ENCODE measurements at places on chromosomes 2 and 18.

DNA sequence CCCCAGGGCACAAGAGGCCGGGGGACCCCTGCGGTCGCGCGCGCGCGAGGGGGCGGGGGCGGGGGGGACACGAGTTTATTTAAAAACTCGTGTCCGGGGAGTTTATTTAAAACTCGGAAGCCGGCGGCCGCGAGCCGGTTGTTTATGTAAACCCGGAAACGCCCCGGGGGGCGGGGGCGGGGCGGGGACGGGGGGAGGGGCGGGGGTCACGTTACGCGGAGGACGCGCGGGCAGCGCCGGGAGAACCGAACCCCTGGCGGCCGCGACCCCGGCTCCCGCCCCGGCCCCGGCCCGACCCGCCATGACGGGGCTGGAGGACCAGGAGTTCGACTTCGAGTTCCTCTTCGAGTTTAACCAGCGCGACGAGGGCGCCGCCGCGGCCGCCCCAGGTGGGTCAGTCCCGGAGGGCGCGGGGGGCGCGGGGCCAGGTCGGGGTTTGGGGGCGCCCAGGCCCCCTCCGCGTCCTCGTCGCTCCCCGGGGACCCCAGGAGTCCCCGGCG, 4.4 kb downstream of the NFATC1 start:
- DNase-seq, result peak; percentile 25

- no peak for DNase-seq
Measured at GRCh38 chr2:62391696-62392095, 114.3 kb downstream of the TMEM17 start.

DNA sequence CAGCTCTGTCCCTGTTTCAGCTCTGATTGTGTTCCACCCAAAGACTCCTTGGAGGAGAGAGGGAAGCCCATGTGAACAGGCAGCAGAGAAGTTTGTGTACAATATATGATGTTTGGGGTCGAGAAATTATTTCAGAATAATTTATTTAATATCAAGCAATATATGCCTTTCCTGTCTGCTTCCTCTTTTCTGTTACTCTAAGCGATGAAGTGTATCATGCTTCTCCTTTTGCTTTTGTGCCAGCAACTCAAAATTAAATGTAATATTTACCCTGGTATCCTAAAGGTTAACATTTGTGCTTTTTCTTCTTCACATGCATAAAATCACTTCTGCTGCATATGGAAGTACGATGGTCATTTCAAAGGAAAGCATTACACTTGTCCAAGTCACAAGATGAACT, 2.4 kb upstream of the NTSR2 start:
- DNase-seq, result no peak

- no peak for DNase-seq
Measured at GRCh38 chr2:102703748-102704147, 58.1 kb upstream of the TMEM182 start.

GRCh38 chr2:109247812-109248211, 118.8 kb downstream of the SH3RF3 start:
- DNase-seq, result no peak

- DNase-seq, result no peak
Measured at GRCh38 chr2:45330637-45331409, 280.2 kb downstream of the SRBD1 start.

- no peak for DNase-seq
Measured at GRCh38 chr2:6878549-6878948, 972 bp downstream of the RSAD2 start.

DNA sequence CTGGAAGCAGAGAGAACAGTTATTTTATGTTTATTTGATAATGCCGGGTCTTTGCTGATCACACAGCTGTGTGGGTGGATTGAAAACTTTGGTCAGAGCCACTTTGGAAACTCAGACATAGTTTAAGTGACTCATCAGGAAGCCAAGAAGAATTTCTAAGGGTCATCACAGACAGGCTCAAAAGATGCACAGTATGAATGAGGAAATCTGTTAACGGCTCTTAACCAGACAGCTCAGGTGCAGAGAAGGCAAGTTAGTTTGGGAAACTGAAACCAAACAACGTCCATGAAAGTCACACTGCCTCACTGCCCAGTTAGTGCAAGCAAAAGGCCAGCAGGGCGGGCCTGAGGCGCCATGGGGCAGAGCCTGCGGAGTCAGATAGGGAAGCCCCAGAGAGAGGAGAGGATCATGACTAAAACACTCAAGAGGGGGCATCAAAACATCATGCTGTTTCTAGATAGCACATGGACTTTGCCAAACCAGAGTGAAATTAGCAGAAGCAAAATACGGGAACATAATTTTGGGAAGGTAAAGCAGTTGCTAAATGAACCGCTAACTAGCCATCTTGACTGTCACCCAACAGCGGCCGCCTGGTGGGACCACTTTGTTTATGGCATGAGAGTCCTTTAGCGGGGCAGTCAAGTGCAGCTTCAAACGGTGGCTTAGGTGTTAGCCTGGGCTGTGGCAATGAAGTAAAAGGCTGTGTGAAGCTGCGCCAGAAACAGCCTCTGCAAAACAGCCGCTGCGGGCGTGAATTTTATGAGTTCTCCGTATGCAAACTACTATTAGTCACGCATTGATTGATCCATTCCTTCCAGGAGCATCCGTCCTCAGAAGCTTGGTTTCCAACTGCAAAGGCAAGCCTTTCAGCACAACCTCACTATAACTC, 101.2 kb downstream of the KCTD18 start:
- no peak for DNase-seq

DNA sequence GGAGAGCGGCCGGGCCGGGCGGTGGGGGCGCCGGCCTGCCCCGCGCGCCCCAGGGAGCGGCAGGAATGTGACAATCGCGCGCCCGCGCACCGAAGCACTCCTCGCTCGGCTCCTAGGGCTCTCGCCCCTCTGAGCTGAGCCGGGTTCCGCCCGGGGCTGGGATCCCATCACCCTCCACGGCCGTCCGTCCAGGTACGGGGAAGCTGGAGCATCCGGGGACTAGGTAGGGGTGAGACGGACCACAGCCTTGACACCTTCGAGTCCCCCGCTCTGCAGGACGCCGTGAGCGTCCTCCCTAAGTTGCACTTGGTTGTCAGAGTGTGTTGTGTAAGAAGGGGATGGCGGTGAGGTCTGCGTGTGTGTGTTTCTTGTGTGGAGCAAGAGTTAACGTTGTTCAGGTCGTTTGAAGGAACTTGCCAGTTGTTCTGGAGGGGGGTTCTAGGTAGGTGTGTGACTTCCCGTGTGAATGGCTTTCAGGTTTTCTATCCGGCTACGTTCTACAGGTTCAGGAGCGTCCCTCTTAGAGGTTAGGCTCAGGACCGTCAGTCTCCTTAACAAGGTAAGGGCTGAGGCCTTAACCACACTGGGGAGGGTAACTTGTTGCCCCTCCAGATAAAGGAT, 393 bp downstream of the IL1R1 start:
- no peak for DNase-seq

DNA sequence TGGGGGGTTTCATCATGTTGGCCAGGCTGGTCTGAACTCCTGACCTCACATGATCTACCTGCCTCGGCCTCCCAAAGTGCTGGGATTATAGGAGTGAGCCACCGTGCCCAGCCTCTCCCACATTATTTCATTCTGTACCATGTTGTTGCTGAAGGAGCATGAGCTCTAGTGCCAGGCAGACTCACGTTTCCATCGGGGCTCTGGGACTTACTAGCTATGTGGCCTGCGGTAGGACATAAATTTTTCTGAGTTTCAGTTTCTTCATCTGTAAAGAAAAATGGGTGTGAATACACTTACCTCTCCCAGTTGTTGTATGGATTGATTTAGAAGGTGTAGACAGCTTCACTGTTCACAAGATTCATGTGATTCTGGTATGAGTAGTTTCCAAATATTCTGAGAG, 30.8 kb upstream of the CCL20 start:
- DNase-seq, result no peak

DNA sequence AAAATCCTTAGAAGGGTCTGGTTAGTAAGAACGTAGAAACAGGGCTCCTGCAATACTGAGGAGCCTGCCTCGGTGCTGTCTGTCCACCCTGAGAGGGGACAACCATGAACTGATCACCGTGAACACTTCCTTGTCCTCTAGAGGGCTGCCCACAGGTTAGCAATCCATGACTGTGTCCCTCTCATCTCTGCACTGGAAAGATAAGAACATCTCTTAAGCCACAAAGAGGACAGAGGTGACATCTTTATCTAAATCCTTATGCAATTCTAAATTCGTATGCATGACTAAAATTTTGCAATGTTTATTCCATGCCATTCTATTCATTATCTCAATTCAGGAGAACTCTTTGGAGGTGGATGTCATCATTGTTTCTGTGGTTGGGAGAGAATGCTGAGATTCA, 12.8 kb downstream of the EFR3B start:
- no peak for DNase-seq

DNA sequence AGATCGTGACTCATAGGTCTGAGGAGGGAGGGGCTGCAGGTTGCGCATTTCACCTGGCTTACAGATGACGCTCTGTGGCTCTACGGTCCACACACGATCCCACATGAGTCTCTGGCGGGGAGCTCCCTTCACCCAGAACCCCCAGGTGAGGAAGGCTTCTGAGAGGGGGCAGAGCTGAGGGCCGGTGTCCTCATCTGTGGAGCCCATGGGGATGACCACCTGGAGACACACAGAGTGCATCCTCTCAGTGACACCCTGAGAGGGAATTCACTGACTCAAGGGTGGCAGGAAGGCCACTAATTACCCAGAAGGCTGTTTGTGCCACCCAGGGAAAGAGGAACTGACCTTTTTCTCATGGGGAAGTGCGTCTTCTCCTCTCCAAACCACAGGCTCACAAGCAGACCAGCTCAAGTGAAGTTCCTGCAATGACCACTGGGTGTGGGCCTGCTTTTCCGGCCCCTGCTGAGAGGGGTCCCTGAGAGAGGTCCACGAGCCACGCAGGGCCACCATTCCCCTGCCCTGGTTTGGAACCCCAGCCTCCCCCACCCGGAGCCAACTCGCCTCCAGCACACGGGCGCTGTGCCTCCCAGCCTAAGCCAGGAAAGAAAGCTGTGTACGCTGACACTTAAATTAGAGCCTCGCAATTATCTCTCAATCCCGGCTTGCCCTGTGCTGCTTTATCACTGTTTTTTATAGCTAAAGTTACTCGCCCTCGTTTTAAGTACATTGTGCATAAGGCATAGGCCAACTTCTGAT, 114.1 kb downstream of the BCL11A start:
- no peak for DNase-seq

- no peak for DNase-seq
Measured at GRCh38 chr2:39491653-39492052, 54.6 kb upstream of the MAP4K3 start.

DNA sequence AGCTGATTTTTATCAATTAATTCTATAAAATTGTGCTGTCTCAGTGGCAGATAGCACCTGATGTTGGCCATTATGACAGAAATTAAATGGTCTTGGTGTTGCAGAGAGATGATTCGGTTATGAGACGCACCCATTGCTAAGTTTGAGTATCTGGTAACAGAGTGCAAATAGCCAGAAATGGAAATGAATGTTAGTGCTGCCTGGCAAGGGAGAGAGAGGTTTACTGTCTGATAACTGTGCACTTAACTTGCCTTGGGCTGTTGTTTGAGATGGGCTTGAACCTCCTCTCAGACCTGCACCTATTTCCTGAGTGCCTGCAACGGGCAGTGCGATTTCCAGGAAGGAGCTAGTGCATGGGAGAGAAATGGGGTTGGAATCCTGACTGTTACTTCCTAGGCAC, 11.7 kb downstream of the DPYSL5 start:
- no peak for DNase-seq

- DNase-seq, result no peak
Measured at GRCh38 chr2:186751790-186752189, 57.9 kb downstream of the FAM171B start.

- no peak for DNase-seq
Measured at GRCh38 chr2:241551998-241552737, 6.4 kb upstream of the BOK start.

DNA sequence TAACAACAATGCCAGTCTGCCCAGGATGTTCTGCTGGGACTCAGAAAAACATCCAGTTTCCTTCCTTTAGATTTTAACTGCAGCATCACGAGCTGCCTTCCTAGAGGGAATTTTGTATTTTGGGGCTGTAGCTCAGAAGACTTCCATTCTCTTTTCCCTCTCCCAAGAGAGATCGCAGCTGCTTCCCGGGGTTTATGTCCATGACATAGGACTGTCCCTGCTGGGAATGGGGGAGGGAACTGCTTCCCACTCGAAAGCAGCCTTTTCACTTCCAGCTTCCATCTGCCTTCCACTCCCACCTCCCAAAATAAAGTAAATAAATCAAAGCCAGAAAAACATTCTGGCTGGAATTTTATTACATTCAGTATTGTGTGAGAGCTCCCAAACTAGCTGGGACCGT, 52.4 kb downstream of the LIMS1 start:
- DNase-seq, result no peak

- no peak for DNase-seq
Measured at GRCh38 chr2:95277246-95277906, 3.1 kb downstream of the PROM2 start.

DNA sequence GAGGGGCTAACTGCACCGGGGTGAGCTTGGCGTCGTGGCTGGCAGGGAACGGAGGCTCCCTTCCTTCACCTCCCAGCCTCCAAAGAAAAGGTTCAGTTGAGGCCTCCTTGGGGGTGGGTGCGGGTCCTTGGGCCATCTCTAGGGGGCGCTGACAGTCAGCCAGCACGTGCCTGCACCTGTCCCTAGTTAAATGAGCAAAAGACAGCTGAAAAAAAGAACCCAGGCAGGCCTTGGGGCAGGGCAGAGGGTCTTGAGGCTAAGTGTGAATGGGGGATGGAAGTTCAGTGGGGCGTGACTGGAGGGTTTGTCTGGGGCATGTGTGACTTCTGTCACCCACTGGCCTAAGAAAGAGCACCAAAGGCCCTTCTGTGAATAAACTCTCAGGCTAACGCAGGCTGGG, 56.4 kb downstream of the ZFP36L2 start:
- DNase-seq, result no peak

DNA sequence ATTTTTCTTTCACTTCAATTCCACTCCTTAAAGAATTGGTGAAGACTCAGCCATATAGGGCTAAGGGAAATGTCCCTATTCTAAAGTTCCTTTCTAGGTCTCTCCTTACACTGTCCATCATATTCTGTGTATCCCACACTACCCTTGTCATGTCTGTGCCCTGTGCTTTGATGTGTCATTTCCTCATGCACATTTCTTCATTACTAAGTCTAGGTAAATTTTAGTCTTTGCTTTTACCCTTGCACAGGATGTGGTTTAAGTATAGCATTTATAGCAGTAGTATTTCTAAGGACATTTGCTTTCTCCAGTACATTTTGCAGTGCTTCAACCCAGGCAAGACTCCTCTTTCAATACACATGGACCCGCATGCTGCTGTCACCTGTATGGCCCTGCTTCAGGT, 221.5 kb upstream of the ACVR2A start:
- DNase-seq, result no peak

- DNase-seq, result no peak
Measured at GRCh38 chr2:177246000-177246399, 18.5 kb downstream of the NFE2L2 start.

DNA sequence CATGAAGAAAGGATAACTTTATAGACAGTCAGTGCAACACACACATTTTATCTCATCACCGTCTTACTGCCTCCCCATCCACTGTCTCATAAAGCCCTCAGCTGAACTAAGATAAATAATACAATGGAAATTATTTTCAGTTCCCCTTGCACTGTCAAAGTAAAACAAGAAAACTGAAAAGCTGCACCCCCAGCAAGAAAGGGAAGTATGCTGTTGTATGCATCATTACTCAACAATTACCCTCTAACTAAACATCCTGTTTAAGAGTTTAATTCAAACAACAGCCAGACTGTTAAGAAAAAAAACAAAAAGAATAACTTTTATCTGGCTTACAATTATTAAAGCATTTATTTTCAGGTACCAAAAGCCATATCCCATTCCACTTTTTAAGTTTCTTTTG, 25.0 kb downstream of the MPPE1 start:
- DNase-seq, result no peak

- DNase-seq, result no peak
Measured at GRCh38 chr18:44715245-44715644, 34.6 kb downstream of the SETBP1 start.

Measured in hypothalamus (tissue), 51 donors.